ENCODE measurements at places on chromosomes 5 and 9. TPM values are rescaled to one million over a fixed set of nuclear protein-coding genes. Genes with fewer than 3 reads are reported as not detected.

DNA sequence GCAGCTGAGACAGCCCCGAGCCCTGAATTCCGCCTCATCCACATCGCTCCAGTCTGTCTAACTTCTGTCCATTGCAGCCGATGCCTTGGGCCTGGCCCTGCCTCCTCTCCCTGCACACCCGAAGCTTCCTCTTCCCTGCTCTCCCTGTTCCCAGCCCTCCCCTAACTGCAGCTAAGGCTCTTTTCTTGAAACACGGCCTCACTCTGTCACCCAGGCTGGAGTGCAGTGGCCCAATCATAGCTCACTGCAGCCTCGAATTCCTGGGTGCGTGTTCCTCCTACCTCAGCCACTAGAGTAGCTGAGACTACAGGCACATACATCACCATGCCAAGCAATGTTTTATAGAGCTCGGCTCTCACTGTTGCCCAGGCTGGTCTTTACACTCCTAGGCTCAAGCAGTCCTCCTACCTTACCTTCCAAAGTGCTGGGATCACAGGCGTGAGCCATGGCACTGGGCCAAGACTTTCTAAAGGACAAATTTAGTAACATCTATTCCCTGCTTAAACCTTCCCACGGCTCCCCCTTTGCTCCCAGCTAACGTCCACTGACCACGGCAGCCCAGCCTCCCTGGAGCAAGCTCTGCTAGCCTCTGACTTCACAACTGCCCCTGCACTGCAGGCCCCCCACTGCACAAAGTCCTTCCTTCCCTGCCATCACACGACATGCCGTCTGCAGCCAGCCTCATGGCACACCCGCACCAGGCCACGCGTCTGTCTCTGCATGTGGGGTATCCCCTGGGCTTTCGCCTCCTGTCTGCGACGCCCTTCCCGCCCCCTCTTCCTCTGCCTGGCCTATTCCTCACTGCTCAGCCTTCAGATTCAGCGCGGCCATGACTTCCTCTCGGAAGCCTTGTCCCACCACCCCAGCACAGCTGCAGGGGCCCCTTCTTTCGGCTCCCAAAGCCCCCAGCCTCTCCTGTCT is 28.6 kb downstream of the LAMC3 start:
- H3K4me3 ChIP-seq: no peak overlapping the region
- DNase-seq: no peak
- H3K27ac ChIP-seq: no peak overlapping the region

Gene CDH10
- 0.09 TPM for total RNA-seq

Gene OLFM1
- 8.2 TPM for total RNA-seq

DNA sequence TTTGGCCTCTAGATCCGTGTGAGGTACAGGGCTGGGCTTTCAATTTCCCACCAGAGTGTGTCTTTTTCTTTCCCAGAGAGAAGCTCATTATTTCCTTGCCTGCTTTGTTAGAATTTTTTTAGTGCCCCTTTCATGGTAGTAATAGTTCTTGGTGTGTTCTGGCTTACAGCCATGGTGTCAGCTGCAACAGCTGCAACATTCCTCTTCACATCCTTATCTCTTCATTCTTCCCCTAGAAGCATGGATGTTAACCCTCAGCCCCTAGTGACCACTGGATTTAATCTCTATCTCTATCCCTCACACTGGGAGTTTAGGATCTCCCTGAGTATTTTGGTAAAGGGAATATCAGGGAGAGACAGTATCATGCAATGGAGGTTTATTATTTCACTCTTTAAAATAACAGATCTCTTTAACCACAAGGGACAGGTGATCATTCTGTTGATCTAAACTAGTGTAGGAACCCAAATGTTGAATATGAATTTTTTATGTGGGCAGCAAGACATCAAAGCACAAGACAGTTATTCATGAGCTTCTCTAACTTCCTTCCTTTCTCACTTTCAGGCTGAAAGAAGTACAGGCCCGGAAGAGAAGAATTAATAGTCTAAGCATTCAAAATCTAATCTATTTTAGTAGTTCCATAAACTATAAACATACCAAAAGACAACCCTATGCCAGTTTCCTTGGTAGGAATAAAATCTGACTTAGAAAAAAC is 160.2 kb downstream of the FAM170A start:
- H3K4me3 ChIP-seq: no peak overlapping the region
- H3K27ac ChIP-seq: no peak overlapping the region
- H3K36me3 ChIP-seq: no peaks in the 10 kb centered on the region
- H3K4me1 ChIP-seq: no peaks in the 10 kb centered on the region
- no peaks in the 10 kb centered on the region for H3K27me3 ChIP-seq

- no peak overlapping the region for H3K4me3 ChIP-seq
- H3K27me3 ChIP-seq: no peaks in the 10 kb centered on the region
- no peak for DNase-seq
- no peaks in the 10 kb centered on the region for H3K36me3 ChIP-seq
- H3K4me1 ChIP-seq: no peaks in the 10 kb centered on the region
- H3K27ac ChIP-seq: no peak overlapping the region
These were observed 284.3 kb downstream of the CCDC171 start for GRCh38 chr9:15837079-15837679.
